ENCODE measurements at places on chromosomes 7 and 10.
A peak's percentile ranks its signal among the peaks of the same experiment; 100 is the strongest.

DNA sequence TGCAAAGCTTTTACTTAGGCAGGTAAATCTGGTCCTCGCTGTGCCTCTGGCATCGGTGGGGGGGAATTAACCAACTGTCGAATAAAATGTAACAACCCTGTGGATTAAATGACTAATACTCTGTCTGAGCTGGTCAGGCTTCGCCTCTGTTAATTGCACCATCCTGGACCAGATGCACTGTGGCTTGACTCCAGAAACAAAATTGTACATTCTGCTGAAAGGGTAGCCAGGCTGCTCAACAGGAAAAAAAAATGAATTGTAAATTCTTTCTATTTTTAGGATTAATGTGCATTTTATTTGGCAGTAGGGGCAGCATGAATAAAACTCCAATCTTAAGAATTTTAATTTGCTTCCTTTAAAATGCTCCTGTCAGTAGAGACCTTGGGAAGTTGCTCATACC is 389.4 kb downstream of the SORCS1 start:
- no peak for DNase-seq

DNA sequence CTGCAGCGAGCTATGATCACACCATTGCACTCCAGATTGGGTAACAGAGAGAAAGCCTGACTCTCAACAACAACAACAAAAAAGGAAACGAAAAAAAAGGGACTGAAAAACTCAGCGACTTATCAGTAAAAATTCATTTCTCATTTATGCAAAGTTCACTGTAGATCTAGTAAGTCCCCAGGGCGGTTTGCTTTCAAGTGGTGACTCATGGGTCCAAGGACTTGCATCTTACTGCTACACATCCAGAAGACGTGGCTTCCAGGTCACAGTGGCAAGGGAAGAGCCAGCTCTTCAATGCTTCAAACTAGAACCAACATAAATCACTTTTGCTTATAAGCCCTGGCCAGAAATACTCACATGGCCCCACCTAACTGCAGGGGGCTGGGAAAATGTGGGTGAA is 178.3 kb upstream of the AUTS2 start:
- no peak for DNase-seq

- no peak for DNase-seq
Measured at GRCh38 chr10:132941640-132942051, 724 bp downstream of the CFAP46 start.

GRCh38 chr7:127959770-127960169 is 71.5 kb downstream of the LRRC4 start:
- DNase-seq, result no peak

DNA sequence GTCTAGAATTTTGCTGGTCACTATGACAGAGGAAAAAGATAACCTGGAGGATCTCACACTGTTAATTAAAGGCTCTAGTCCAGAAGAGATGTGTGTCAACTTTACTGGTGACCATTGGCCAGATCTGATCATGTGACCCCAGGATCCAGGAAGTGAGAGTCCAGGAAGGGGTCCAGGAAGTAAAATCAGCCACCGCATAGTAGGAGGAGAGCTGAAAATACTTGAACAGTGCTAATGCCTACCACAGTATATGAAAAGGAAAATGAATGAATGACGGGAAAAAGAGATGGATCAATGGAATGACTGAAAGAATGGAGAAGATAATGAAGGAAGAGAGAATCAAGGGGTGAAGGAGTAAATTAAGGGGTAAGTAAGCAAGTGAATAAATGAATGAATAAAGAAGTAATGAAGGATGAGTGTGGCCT is 415.3 kb downstream of the RPS24 start:
- no peak for DNase-seq

DNA sequence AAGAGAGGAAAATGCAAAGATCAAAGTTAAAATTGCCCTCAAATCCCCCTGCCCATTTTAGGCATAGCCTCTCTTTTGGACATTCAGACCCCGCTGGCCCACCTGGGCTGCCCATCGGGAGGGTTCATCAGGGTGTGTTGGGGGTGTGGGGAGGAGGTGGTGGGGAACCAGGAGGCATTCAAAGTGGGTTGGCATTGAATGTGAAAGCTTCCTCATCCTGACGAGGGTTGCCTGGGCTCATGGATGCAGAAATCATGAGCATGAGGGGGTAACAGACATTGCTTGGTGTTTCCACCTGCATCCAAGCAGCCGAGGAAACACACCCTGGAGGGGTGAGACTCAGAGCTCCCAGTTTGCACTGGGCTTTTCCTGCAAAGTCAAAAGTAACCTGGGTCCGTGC is 20.6 kb downstream of the BTBD16 start:
- DNase-seq, result no peak

DNA sequence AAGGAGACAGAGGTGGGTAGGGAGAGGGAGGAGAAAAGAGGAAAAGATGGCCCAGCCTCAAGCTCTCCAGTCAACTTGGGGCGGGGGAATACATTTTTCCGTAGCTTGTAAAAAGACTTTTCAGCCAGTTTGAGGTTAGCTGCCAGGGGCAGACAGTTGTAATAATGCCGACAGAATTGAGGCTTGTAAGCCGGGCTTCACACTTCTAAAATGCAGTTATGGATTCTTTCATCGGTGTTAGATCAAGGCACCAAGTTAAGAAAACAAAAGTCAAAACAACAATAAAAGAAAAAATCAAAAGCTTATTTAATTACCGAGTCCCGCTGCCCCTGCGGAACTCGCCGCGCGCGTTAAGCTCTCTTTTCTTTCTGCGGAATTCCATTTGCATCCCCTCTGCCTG is 448 bp upstream of the EVX1 start:
- no peak for DNase-seq

DNA sequence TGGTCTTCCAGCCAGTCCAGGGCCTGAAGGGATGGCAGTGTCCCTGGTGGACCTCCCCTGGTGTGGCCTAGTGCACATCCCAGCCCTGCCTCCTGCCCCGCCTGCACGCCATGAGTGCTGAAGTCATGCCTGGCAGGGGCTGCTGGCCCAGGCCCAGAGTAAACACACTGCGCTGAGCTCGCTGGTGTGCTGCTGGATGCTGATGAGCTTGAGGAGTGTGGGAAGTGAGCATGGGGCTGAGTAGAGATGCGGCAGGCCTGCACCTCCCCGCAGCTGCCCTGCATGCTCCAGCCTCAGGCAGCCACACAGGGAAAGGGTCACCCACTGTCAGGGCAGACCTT is 43.2 kb downstream of the HTRA1 start:
- DNase-seq, result peak; percentile 81

- DNase-seq, result no peak
Measured at GRCh38 chr7:140661124-140661523, 11.6 kb upstream of the ADCK2 start.

All from C1 segment of cervical spinal cord (tissue), 14 donors.